ENCODE measurements at places on chromosomes 3 and 15.
A peak's percentile ranks its signal among the peaks of the same experiment; 100 is the strongest.

DNA sequence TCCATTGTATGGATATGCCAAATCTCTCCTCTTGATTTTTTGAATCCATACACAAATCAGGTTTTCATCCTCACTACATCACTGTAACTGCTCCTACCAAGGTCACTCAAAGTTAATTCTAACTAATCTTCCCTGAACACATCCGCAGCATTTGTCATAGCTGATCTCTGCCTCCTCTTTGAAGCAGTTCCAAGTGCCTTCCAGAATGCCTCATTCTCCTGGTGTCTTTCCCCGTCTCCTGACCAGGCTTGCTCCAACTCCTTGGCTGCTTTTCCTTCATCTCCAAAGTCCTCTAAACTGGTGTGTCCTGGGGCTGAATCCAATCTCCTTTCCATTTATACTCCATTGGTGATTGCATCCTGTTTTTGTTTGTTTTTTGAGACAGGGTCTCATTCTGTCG, 26.8 kb downstream of the KLHDC8B start:
- DNase-seq: no peak

- no peak for DNase-seq
Observed at GRCh38 chr3:96101006-96101560, 713.3 kb upstream of the EPHA6 start.

GRCh38 chr3:67979342-67979741, 324.9 kb upstream of the SUCLG2 start:
- no peak for DNase-seq

GRCh38 chr15:93314245-93314644, 225.2 kb upstream of the RGMA start:
- DNase-seq: no peak

- no peak for DNase-seq
Observed at GRCh38 chr3:37967260-37967881, 23.2 kb upstream of the VILL start.

- DNase-seq: peak; percentile 91
Observed at GRCh38 chr3:45548681-45549075, 45.9 kb upstream of the LIMD1 start.

DNA sequence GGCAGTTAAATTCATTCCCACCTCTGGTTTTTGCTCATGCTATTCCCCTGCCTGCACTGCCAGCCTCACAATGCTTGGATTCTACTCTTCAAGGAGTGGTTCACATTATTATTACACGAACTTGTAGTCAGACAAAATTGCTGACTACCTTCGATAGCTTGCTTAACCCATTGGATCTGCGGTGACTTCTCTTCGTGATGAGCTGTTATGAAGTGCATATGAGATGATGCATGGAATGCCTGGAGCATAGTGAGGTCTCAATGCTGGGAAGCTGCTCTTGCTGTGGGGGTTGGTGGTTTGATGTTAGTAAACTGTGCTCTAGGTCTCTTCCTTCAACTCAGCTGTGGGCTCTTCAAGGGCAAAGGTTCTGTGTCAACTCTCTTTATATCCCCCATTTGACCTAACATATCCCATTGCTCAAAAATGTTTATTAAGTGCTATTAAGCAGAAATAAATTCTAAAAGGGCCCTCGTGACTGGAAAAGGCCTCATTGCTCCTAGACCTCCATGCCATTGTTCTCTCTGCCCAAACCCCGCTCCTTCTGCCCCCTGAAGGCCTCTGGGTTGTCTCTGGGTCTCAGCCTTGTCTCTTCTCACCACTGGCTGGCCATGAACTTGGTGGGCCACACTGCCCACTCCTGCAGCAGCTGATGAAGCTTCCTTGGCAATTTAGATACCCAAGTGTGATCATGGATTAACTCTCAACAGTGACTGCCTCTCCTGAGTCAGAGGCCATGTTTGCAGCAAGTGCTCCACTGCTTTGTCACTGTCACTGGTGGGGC, 4.5 kb upstream of the SLCO2A1 start:
- DNase-seq: no peak

DNA sequence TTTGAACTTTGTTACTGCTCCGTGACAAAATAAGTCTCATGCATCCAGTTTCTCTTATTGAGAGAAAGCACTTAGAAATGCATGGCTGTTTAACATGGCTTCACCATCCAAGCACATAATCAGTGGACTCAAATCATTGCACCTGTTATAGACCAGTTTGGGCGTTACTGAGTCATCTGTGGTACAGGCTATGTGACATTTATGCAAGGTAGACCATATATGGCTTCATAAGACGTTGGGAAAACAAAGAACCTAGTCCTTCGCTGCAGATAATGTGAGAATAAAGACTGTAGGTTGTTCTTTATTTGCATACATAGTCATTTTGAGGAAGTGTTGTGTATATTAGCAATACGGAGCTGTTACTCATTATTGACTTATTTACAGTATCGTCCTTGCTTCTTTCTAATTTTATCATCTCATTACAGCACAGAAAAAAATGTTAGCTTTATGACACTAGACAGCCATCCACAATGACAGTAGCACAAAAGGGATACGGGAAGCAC, 374.7 kb downstream of the IL5RA start:
- DNase-seq: no peak

GRCh38 chr3:116040152-116040551, 405.1 kb downstream of the LSAMP start:
- no peak for DNase-seq

DNA sequence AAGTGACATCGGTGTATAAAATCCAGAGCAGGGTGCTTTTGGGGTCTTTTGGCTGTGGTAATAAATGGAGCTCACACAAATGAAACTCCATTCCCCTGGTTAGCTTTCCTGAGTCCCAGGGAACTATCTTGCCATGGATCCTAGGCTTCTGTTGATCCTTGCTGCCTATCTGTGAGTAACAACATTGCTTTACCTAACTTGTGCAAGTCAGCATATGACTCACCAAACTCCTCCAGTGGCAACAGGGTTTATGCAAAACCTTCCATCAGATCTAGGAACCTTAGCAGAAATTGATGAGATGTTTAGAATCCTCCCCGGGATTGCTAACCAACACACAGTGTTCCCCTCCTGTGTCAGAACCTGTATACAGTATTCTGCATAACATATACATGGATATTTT, 105.4 kb downstream of the SCAPER start:
- peak; percentile 3 for DNase-seq

GRCh38 chr3:148373961-148374360, 323.7 kb upstream of the AGTR1 start:
- no peak for DNase-seq

GRCh38 chr3:63349583-63350573, 71.8 kb downstream of the SYNPR start:
- DNase-seq: peak; percentile 35

- no peak for DNase-seq
Observed at GRCh38 chr3:136276049-136276755, 26.1 kb downstream of the PCCB start.

DNA sequence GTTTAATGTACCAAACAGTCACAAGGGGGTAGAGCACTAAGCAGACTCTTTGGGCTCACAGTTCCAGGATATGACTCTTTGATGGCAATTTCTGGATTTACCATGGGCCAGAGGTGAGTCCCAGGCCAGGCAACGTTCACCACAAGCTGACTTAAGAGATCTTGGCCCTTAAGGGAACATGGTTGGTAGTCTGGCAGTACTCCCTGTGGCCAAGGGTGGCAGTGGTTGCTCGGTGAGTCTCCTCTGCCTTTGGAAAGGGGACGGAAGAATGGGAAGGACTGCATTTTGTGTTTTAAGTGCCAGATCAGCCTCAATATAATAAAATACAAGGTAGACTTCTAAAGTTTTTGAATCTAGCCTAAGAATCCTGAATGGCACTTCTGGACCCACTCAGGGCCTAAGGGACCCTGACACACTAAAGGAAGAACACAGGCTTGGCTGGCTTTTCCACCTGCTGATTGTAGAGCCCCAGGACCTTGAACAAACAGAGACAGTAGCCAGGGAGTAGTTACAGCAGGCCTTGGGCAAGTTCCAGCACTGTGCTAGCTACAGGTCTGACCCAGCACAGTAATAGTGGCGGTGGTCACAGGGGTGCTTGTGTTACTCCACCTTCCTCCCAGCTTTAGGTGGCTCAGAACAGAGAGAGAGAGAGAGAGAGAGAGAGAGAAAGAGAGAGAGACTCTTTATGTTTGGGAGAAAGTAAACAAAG, 730.7 kb upstream of the ALCAM start:
- no peak for DNase-seq

GRCh38 chr3:196694941-196695848, 16.9 kb downstream of the CEP19 start:
- DNase-seq: no peak

DNA sequence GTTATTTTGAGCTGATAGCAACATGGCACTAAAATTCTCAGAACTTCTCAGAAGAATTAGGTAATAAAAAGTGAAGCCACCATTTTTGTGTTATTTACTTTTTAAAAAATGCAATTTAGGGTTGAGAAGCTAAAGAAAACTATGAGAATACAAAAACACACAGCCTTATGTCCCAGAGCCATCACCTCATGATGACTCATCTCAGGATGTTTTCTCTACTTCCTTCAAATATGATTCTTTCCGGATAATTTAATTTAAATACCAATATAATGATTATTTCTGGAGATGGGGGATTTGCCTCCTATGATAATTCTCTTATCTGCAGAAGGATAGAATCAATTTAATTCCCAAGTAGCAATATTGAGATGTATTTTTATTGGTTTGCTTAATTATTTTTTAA, 105.6 kb upstream of the BFSP2 start:
- DNase-seq: no peak

DNA sequence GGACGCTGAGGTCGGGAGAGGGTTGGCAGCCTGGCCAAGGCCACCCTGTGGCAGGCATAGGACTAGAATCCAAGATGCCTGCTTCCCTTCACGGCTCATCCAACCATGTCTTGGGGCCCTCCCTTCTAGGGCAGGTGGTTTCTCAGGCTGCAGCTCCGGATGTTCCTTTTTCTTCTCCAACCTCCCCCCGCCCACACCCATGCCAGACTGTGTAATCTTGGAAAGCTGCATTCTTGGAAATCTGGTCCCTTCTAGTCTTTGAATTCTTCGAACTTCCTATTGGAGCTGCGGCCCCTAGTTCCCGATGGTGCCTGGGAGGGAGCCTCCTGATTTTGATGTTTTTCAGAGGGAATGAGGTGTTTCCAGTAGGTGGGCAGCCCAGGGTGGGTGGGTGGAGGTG, 109.8 kb downstream of the FBLN2 start:
- no peak for DNase-seq

DNA sequence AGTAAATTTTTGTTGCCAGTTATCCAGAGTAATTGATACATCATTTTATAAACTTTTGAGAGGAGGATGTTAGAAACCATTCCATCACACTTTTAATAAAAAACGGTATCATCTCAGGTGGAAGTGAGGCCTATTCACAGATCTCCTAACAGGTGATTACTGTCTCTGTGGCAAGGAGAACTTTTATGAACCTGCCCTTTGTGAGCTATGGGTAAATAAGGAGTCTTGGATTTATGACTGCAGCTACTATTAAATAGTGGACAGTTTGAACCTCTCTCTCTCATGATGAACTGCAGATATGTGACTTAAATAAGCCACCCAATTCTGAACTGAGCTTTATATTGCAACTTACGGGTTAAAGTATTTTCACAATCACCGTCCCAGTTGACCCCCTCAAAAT, 45.7 kb downstream of the ZFAND6 start:
- no peak for DNase-seq

- no peak for DNase-seq
Observed at GRCh38 chr3:172877011-172877410, 126.5 kb downstream of the ECT2 start.

- no peak for DNase-seq
Observed at GRCh38 chr3:9400616-9401015, 3.2 kb downstream of the SETD5 start.

DNA sequence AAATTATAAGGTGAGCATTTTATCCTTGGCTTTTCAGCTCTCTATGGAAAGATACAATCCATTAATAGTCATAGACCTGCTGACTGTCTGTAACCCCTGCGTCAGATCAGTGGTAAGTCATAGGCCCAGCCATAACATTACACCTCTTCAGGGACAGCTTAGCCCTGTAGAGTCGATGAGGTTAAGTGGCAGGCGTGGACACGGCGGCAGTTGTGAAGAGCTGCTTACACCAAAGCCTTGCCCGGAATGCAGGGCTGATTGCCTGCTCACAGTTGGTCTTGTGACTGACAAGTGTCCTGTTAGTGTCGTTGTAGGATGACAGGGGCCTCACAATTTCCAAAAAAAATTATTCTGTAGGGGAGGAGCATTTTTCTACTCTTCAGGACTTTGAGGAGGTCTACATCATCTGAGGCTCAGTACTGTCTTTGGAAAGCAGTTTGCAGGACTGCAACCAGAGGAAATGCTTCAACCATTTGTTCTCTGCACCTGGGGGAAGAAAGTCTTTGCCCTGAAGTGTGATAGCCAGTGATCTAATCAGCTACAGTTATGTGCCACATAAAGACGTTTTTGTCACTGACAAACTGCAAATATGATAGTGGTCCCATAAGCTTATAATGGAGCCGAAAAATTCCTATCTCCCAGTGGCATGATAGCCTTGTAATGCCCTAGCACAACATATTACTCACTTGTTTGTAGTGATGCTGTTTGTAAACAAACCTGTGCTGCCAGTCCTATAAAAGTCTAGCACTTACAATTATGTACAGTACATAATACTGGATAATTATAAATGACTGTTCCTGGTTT, 14.9 kb upstream of the SELENOT start:
- DNase-seq: no peak

GRCh38 chr3:128663151-128663550, 12.5 kb upstream of the RPN1 start:
- DNase-seq: no peak

GRCh38 chr3:184417619-184418327, 37.9 kb downstream of the CHRD start:
- DNase-seq: peak; percentile 22

DNA sequence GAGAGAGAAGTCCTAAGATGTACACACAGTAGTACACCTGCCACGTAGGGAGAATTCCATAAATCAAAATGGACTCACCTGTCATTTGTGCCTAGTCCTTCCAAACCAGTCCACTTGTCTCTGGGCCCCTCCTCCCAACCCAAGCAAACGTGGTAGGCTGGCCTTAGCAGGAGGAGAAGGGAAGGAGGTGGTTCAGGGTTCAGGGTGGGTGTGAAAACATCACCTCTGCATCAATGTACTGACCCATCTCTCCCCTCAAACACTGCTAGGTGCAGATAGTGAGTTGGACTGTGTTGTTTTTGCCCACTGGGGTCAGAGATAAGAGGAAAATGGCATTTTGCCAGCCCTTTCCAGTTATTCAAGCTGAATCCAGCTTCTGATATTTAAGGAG, 99.3 kb downstream of the MME start:
- DNase-seq: no peak

- no peak for DNase-seq
Observed at GRCh38 chr3:119894195-119894594, 112.3 kb downstream of the NR1I2 start.

DNA sequence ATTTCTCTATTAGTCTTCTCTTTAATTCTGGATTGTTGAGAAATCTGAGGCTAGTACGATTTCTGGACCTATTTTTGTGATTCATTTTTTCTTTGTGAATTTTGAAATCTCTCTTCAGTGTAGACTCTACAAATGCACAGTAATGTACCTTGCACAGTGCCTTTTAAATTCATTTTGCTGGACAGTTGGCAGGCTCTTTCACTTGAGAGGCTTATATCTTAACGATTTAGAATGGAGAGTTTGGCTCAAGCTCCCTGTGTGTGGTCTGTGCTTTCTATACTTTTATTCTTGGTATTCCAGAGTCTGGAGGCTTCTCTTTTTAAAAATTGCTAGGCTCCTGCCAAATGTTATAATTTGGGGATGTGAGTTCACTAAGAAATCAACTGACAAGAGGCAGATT, 8.8 kb downstream of the CRYBG3 start:
- no peak for DNase-seq

- no peak for DNase-seq
Observed at GRCh38 chr3:4748701-4749378, 230.4 kb upstream of the BHLHE40 start.

Measured in HFF-Myc (cell line).